Activated naive CD4-positive, alpha-beta T cell treated with anti-CD3 and anti-CD28 coated beads for 36 hours (primary cell): ENCODE measurements at places on chromosomes 6 and 20. TPM values are rescaled to one million over a fixed set of nuclear protein-coding genes. Genes with fewer than 3 reads are reported as not detected.

The SEL1L2 gene
- not detected for total RNA-seq

The MAK gene
- 0.12 TPM for total RNA-seq

GRCh38 chr6:3410385-3411360, 46.2 kb downstream of the SLC22A23 start:
- peaks cover 6% of the 10 kb centered on the region for H3K36me3 ChIP-seq
- no peaks in the 10 kb centered on the region for H3K27me3 ChIP-seq
- H3K4me1 ChIP-seq = peaks cover 21% of the 10 kb centered on the region
- peak; percentile 82 for DNase-seq

DNA sequence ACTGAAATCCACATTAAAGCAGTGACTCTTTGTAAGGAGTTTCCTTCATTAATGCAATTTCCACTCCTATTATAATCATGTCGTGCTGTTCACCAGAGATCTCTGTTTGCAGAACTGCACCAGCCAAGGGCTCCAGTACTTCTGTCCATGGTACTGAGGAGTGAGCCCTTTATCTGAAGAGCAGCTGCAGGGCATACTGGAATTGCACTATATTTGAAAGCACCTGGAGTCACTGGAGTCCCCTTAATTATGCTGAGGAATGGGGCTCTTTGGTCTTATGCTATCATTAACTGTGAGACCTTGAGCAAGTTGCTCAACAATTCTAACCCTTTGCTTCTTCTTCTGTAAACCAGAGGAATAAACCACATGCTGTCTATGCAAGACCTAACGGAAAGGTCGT, 61.7 kb upstream of the NUP153 start:
- H3K36me3 ChIP-seq = no peaks in the 10 kb centered on the region
- peaks cover 18% of the 10 kb centered on the region for H3K27me3 ChIP-seq
- H3K27ac ChIP-seq = no peak overlapping the region
- no peak overlapping the region for H3K4me3 ChIP-seq

DNA sequence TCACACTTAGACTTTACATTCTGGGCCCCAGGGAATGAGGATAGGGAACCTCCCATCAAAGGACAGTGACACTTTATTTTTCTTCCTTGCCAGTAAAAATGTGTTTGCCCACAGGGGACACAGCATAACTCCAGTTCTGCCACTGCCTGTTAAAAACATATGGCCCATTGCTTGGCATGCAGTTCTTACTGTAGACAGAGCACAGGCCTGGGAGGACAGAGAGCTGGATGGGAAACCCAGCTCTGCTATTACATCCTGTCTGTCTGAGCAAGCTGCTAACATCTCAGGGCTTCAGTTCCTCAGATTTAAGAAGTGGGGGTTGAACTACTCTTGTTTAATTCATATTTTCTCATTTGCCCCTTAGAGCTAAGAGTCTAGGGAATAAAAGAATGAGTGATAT, 120.2 kb downstream of the AKAP7 start:
- H3K36me3 ChIP-seq = peaks cover 9% of the 10 kb centered on the region
- no peak overlapping the region for H3K4me3 ChIP-seq
- no peaks in the 10 kb centered on the region for H3K27me3 ChIP-seq
- peak; percentile 32 for DNase-seq
- no peak overlapping the region for H3K27ac ChIP-seq

- no peak overlapping the region for H3K27ac ChIP-seq
- peaks cover 6% of the 10 kb centered on the region for H3K4me1 ChIP-seq
Measured at GRCh38 chr20:56371977-56372376, 13.2 kb downstream of the FAM210B start.

DNA sequence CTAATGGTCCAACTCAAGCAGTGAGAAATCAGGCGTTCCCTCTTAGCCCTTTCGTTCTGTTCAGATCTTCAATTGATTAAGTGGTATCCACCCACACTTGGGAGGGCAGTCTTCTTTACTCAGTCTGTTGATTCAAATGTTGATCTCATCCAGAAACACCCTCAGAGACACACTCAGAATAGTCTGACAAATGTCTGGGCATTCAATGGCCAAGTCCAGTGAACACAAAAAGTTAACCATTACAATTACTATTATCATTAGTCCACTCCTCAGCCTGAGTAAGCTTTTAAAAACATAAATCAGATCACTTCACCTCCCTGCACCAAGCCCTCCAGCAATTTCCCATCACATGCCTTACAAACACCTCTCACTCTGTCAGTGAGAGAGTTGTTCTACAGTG, 423.2 kb downstream of the RFPL4B start:
- DNase-seq = no peak
- H3K4me3 ChIP-seq = no peak overlapping the region
- no peak overlapping the region for H3K27ac ChIP-seq
- H3K36me3 ChIP-seq = no peaks in the 10 kb centered on the region
- no peaks in the 10 kb centered on the region for H3K27me3 ChIP-seq

DNA sequence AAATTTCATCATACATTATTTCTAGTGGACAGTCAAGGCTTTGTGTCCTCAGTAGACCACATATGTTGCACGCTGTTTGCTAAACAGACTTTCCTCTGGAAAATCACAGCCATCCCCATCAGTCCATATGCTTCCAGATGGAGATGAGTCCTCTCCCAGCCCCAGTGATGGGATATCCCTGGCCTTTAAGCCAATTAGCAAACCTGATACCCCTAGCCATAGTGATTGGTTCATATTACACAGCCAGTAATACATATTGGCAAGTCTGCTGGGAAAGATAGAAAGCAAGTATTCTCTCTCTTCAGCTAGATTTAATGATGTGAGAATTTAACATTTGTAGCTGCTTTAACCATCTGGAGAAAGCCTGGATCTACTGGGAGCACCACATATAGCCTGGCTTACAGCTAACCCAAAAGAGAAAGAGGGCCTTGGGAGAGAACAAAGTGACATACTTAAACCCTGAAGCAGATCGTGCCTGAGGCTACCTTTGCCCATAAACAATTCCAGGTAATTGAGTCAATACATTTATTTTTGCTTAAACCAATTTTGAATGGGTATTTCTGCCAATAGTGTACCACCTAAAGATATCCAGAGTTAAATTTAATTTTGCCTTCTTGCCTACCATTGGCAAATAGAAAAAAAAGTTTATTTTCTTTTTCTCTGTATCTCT, 103.5 kb upstream of the HIVEP1 start:
- no peak for DNase-seq
- no peaks in the 10 kb centered on the region for H3K27me3 ChIP-seq
- H3K4me3 ChIP-seq = no peak overlapping the region
- peaks cover 2% of the 10 kb centered on the region for H3K4me1 ChIP-seq
- no peaks in the 10 kb centered on the region for H3K36me3 ChIP-seq
- H3K27ac ChIP-seq = no peak overlapping the region

GRCh38 chr6:42354702-42355101, 97.0 kb downstream of the TRERF1 start:
- H3K36me3 ChIP-seq = peaks cover 5% of the 10 kb centered on the region
- H3K27ac ChIP-seq = no peak overlapping the region
- no peak for DNase-seq
